Mesenteric fat pad (tissue), 1 donor: ENCODE measurements at places on chromosomes 7 and 10. TPM values are rescaled to one million over a fixed set of nuclear protein-coding genes. Genes with fewer than 3 reads are reported as not detected.

Gene ELN
- total RNA-seq = 95.5 TPM

DNA sequence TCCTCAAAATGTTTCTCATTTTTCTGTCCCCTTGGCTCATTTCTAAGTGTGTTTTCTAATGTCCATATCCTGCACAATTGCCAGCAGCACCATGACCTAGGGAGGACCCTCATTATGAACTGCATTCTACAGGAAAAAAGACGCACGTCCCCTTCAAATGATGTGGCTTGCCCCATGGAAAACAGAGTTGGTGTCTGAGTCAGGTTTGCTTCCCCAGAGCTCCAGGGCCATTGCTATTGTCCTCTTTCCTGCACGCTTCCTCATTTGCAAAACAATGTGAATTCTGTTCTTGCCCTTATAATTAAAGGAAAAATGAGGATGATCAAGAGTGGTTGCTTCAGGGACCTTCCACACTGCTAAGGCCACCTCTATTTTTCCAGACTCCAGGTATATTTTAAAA is 14.7 kb upstream of the ASB4 start:
- DNase-seq = no peak

GRCh38 chr7:75649462-75649861 is 89.3 kb downstream of the HIP1 start:
- no peak for DNase-seq

DNA sequence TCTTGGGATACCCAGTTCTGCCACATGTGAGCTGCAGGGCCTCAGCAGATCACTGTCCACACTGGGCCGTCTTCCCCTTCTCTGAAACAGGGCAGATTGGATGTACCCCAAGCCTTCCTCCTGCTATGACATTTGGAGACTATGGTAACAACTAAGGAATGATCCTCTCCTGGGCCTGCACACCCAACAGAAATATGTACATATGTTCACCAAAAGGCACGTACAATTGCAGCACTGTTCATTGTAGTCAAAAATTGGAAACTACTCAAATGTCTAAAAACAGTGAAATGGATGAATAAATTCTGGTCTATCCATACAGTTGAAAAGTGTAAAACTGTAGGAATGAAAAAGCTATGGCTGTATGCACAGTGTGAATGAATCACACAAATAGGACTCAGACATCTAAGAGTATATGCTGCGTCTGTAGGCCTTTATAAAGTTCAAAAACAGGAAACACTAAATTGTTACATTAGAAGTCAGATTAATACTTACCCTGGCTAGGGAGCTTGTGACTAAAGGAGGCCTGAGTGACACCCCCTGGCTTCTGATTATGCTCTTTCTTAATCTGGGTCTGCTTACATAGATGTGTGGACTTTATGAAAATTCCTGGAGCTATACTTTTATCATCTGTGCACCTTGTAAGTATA is 16.1 kb upstream of the XPNPEP1 start:
- DNase-seq = no peak

Gene SLF2
- 18.4 TPM for total RNA-seq

Gene CPA2
- 2.2 TPM for total RNA-seq

DNA sequence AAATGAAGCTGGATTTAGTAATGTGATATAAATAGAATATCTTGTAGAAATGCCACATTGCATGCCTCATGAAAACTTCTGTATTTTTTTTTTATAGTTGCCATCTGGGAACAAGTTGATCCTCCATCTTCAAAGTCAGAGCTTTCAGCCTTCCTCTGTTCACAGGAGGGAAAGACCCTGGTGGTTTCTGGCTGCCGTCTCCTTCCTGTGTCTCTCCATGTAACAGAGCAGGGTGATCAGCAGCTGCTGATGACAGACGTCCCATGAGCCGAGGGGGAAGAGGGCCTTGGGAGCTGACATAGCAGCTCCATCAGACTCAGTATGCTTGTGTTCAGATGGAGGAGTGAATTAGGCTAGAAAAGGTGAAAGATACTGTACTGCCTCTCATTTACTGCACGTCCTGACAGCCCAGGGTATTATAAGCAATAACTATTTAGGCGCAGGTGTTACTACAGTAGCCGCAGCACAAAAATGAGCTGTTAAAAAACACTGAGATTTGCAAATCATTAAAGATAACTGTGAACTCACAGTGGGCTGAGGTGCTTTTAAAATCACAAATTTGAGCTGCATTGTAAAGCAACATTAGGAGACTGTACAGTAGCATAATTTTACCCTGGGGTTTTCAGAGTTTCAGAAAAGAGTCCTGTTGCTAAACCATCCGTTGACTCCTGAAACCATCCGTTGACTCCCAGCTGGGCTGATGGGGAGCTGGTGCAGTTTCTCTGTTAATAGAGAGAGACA is 103.3 kb downstream of the CFAP58 start:
- no peak for DNase-seq

Gene INMT
- total RNA-seq = 44.0 TPM

Gene NAT16
- total RNA-seq = not detected

GRCh38 chr10:88896994-88897853 is 17.2 kb downstream of the STAMBPL1 start:
- no peak for DNase-seq

GRCh38 chr10:75404815-75405597 is 3.4 kb upstream of the ZNF503 start:
- no peak for DNase-seq

Gene C1QL3
- not detected for total RNA-seq

Gene AKR1E2
- total RNA-seq = 9.2 TPM

Gene PLXNA4
- total RNA-seq = 133 TPM

Gene SLC13A1
- total RNA-seq = not detected

Gene ANKRD1
- 1.6 TPM for total RNA-seq

Gene GPR85
- 1.1 TPM for total RNA-seq

Gene ZNF117
- 58.1 TPM for total RNA-seq

- DNase-seq = no peak
Measured at GRCh38 chr7:52447581-52448180, 587.8 kb upstream of the POM121L12 start.

- DNase-seq = no peak
Measured at GRCh38 chr7:93315896-93316295, 83.7 kb downstream of the VPS50 start.

DNA sequence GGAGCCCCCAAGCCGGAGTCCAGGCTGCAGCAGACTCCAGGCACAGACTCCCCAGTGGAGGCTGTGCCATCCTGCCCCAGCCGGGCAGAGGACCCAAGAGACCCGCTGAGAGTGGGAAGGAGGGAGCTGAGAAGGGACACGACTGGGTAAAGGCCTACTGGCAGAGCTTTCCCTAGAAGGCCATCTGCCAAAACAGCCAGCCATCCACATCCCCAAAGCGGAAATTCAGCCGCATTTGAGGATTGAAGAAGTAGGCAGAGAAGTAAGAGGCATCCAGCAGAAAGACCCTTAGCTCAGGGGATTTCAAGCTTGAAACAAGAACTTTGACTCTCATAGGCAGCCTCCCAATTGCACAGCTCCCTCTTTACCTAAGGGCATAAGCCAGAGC is 857 bp downstream of the CPXM2 start:
- DNase-seq = no peak

DNA sequence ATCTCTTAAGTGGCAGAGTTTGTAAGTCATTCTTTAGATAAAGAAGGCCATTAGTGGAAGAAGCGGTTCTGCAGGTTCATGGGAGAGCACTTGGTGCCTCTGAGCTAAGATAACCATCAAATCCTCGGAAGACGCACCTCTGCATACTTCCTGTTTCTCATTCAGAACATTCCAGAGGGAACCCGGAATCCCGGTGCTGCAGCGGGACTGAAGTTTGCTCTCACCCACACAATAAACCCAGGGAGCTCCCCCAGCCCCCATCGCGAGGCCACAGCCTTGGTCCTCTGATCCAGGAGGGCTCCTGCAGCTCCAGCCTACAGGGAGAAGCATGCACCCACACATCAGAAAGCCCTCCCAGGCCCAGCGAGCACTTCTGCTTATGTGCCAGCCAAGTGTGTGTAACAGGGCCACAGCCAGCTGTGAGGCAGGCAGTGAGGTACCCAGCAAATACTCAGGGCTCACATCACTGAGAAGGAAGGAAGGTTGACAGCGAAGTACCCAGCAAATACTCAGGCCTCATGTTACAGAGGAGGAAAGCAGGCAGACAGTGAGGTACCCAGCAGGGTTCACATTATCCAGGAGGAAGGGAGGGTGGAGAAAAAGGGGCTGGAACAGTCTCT is 142.4 kb downstream of the DIP2C start:
- peak; percentile 76 for DNase-seq

DNA sequence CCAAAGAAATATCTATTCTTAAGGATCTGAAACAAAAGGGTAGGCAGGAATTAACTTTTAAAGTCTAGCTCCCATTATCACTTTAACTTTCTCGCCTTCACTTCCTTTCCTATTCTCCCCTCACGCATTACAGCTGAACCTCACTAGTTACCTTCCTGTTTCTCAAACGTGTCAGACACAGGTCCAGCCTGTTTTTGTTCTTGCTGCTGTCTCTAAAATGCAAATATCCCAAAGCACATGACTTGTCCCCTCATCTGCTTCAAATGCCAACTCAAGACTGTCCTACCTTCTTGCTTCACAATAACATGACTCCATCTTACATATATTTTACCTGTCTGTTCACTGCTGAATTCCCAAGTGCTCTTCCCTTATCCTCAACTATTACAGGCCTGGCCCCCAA is 17.6 kb downstream of the ZDHHC6 start:
- DNase-seq = no peak

GRCh38 chr7:111380945-111381344 is 181.3 kb downstream of the IMMP2L start:
- DNase-seq = no peak

- DNase-seq = no peak
Measured at GRCh38 chr10:78224602-78225001, 190.9 kb downstream of the RPS24 start.

DNA sequence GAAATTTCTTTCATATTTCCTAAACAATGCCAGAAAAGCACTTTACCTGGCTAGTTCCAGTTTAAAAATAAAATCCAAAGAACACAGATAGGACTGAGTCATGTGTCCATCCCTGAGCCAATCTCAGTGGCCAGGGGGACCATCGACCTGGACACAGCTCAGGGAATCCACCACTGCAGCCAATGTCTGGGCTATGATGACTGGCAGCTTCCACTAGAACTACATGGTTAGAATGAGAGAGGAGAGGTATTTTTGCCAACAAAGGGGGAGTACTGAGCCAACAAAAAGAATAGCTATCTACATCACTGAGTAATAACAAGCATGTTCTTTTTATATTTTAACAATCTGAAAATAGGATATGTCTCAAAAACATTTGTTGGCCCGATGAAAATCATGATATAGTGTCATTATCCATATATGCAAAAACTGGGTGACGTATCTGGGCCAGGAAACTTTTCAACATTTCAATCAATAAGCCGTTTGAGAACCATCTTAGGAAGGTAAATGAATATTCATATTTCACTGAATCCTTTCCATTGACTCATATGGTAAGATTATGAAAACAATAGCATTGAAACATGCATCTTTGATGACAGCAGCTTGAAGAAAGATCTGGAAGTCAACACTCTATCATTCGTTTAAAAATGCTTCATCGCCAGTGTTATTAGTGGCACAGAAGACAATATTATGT is 104.0 kb downstream of the TPK1 start:
- DNase-seq = no peak

Gene GHRHR
- not detected for total RNA-seq

DNA sequence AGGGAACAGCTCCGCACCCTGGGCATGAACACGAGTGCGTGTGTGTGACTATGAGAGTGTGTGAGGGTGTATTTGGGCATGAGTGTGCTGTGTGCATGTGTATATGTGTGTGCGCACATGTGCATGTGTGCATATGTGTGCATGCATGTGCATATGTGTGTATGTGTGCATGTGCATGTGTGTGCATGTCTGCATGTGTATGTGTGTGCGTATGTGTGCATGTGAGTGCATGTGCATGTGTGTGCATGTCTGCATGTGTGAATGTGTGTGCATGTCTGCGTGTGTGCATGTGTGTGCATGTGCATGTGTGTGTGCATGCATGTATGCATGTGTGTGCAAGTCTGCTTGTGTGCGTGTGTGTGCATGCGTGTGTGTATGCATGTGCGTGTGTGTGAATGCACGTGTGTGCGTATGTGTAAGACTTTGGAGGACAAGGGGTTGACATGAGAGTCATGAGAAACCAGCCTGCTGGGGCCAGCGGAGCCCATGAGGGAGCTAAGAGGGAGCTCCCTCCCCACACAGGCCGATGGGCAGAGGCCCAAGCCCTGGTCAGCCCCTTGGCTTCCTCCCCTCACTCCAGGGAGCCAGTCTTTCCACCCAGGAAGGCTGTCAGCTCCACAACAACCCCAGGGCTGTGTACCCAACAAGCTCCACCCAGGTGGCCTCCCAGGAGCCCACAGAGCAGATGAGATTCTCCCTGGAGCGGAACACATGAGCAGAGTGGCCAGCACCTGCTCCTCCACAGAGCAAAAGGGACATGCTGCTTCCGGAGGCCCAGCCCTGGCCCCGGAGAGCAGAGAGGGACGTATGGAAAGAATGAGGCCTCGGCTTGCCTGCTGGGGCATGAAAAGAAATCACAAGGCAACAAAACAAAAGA is 142.5 kb upstream of the PPP2R2D start:
- DNase-seq = no peak
